Activated T-helper 1 cell treated with Interleukin-2 at 50 U/mL for 16 hours (primary cell): ENCODE measurements at places on chromosomes 2 and 18.

DNA sequence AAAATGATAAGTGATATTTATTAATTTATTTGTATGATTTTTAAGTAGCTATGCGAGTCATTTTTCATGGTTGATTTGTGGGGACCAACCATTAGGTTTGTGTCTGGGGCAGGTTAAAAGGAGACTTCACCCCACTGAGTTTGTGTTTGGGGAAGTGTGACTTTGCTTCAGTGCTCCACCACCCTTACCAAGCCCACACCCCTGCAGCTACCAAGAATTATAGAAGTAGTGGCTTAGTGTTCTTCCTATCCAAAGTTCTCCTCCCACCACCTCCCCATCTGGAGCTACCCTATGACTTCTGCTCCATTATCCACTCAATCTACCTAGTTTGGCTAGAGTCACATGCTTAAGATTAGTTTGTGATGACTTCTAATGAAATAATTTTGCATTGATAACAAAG is 182.1 kb upstream of the ZEB2 start:
- DNase-seq: no peak

DNA sequence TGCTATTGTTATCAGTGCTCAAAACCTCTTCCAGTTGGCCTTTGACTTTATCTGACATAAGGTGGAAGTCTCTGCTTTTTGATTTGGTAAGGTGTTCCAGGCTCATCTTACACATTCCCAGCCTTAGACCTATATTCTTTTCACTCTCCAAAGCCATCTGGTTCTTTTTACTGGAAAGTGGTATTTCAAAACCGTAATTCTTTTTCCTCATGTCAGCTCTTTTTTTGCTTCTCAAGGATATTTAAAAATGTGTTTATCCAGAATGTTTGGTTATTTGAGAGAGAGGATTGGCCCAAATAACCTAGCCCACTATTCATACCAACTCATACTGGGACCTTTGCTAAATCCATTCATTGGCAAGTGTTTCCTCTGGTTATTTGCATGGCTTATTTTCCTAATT is 411.2 kb upstream of the PIK3C3 start:
- DNase-seq: no peak

- DNase-seq: no peak
These were observed 8.7 kb downstream of the KLHL29 start for GRCh38 chr2:23393722-23394121.

DNA sequence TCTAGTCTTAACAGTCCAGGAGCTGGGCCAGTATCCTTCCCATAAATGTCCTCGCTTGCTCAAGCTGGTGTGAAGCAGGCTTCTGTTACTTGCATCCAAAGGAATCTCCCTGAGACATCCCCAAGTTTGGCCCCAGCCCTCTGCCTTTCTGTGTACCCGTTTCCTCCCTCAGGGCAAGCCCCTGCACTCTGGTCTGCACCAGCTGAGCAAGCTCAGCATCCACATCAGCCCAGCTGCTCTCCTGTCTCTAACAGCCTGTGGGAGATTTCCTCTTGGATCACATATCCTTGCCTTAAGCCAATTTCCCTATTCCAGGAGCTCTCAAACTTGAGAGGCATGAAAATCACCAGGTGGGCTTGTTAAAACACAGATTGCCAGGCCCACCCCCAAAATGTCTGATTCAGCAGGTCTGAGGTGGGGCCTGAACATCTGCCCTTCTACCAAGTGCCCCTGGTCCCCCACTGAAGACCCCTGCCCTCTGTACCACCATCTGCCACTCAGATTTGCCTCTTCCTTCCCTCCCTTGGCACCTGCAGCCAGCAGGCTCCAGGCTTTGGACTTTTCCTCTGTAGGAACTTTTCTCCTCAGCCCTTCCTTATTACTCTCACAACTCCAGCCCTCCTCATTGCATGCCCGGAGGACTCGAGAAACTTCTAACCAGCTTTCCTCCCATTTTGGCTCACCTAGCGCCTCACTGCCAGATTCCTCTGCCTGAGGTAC is 32.1 kb downstream of the REEP1 start:
- no peak for DNase-seq

DNA sequence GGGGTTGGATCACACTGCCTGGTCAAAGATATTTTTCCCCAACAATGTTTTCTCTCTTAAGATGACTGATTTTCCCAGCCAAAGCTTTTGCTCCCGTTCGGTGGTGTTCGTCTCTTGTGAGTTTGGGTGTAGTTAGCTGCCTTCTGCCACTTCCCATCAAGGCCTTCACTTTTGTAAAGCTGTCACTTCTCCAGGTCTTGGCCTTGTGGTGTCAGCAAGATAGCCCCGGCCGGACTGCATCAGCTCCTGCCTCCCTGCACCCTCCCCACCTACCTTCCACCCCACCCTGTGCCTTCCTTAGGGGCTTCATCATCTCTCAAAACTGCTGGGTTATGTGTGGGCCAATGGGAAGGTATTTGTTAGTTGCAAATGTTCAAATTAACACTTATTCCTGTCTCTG is 228.9 kb downstream of the BCL11A start:
- DNase-seq: no peak

- peak; percentile 5 for DNase-seq
These were observed 550.7 kb downstream of the RNF144A start for GRCh38 chr2:7467782-7468447.

DNA sequence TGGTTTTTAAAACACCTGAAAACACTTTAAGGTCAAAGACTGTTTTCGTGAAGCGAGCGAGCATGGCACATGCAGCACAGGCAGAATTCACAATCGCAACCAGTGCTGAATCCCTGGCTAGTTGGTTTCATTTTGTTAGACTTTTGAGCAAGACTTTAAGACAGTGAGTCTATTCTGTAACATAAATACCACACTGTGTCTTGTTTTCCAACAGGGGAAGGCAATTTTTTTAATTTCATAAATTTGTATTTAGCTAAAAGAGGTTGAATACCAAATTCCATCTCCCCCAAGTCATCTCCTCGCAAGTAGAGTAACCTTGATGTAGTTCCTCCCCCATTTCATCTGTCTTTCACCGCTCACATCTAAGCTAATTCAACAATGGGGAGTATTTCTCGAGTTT is 1.4 kb downstream of the CERKL start:
- no peak for DNase-seq

- no peak for DNase-seq
These were observed 142.3 kb upstream of the BOD1L2 start for GRCh38 chr18:57004366-57005121.

DNA sequence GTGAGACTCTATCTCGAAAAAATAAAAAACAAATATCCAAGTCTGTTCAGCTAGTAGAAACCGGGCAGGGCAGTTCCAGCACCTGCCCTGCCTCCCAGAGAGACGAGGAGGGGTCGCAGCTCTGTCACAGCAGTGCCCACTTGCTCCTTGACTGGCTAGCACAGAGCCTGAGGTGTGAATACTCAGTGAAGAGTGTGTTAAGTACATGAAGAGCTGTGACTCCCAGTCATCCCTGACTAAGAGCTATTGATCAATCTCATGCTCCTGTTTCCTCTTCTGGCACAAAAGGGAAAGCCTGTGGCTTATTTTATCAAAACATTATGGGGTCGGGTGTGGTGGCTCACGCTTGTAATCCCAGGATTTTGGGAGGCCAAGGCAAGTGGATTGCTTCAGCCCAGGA is 83.0 kb upstream of the FZD7 start:
- no peak for DNase-seq

GRCh38 chr18:76460482-76460881 is 34.6 kb downstream of the ZNF516 start:
- no peak for DNase-seq

GRCh38 chr2:11989354-11989703 is 242.9 kb downstream of the LPIN1 start:
- DNase-seq: no peak

DNA sequence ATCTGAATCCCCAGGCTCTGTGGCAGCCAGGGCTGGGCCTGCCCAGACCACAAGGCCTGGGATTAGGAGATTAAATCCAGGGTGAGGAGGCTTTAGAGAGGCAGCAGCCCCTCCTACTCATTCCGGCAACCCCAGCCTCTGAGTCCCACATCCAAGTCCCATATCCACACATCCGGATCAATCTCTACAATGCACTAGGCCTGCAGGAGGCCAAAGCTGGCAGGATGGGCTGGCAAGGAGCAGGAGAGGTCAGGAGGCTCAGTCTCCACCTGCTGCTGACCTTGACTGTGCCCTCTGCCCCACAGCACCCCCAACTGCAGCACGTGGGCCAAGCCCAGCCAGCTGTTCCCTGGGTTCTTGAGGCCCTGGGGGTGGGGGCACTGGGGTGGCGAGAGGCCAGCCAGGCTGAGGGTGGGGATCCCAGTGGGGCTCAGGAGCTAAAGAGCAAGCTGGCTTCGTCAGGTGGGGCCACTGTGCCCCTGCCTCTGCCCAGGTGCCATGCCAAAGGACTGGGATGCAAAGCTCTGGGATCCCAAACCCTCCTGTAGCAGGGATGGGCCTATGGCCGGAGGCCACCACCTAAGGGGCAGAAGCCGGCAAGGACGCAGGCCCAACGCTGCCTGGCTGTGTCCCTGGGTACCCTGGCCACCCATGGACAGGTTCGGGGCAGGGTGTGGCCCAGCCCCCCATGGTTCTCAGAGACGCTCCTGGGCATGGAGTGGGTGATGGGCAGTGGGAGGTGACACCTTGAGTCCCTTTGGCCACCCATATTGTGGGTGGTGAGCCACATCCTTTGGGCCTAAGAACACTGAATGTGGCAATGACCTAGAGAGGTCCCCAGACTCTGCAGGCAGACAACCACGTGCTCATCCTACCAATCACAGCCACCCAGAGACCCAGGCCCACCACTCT is 3.2 kb downstream of the KIF1A start:
- no peak for DNase-seq

- no peak for DNase-seq
These were observed 54.4 kb upstream of the FOSL2 start for GRCh38 chr2:28338046-28338817.

GRCh38 chr2:201235860-201236811 is 24.2 kb upstream of the CASP8 start:
- no peak for DNase-seq

- DNase-seq: no peak
These were observed 50.3 kb downstream of the RPL37A start for GRCh38 chr2:216548901-216549331.

DNA sequence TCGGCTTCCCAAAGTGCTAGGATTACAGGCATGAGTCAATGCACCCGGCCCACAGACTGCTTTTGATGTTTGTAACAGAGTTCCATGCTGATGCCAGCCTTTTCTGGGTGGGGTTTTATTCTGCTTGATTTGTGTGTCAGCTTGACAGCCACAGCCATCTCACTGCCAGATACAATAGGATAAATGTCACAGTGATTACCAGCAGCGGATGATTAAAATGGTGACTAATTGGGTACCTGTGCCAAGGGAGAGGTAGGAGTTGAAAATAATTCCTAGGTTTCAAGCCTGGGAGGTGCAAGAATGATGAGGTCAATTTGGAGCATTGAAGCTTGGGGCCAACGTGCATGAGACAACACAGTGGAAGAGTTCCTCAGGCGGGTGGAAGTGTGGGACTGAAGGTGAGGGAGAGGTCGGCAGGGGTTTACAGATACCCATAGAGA is 39.4 kb downstream of the SH2D6 start:
- DNase-seq: no peak

- DNase-seq: peak; percentile 62
These were observed 157.0 kb downstream of the LDLRAD4 start for GRCh38 chr18:13375302-13376255.

- no peak for DNase-seq
These were observed 83.3 kb upstream of the ID2 start for GRCh38 chr2:8598295-8599165.

- no peak for DNase-seq
These were observed 350.7 kb upstream of the SYT4 start for GRCh38 chr18:43627848-43628530.

DNA sequence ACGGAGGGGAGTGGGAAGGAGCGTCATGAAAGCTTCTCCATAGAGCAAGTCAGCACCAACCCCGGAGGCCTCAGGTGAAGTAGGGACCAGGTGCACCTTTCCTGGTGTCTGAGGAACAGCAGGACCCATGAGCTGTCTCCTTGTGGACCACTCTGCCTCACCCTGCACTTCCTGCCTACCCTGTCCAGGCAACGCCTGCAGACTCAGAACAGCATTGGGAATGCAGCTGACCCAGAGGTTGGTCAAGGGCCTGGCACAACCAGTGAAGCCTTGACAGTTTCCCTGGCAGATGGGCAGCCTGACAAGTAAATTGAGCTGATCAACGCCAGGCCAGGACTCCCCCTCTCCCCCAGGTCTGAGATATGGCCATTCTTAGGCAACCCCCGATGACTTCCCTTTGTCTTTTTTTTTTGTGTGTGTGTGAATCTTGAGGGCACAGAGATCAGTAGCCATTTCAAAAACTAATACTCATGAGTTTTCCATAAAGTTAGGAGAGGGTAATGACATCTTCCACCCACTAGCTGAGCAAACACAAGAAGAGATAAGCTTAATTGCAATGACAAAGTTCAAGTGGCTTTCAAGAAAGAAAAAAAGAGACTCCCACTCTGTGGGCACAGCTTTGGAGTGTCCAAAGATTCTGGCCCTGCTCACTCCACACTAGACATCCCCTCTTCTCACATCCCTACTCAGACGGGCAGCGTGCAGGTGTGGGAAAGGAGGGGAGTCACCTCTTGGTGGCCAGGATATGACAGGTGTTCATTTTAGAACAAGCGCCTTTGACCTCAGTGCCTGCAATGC is 3.5 kb upstream of the FABP1 start:
- no peak for DNase-seq

- DNase-seq: no peak
These were observed 24.4 kb downstream of the ARL5A start for GRCh38 chr2:151803811-151804210.

DNA sequence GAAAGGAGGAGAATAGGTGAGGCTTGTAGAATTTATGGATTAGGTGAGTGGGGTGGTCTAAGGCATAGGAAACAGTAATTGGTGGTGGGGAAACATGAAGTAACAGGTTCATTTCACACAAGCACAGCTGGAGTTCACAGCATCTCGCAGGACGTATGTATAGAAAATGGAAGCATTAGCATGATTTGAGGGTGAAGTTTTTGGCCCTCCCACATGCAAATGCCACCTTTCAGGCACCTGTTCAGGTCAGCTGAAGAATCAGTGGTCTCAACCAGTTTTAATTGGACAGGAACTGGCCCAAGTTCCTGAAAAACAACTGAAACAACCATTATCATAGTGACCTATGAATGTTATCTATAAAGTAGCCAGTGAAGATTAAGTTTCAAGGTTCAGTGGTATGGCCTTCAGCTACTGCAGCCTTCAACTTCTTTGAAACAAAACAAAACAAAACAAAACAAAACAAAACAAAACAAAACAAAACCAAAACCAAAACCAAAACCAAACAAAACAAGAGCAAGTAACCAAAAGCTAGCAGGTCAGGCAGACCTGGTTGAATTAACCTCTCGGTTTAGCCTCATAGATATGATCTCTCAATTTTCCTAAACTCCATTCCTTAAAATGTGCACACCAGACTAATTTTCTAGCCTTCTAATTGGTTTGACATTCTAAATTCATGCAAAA is 102.1 kb upstream of the SPHKAP start:
- DNase-seq: no peak
